Mesenchymal stem cell (in vitro differentiated cells and primary cell): ENCODE measurements at places on chromosomes 2 and 18.

GRCh38 chr2:38386377-38386776 is 9.3 kb upstream of the ATL2 start:
- DNase-seq = no peak

- no peak for DNase-seq
Observed at GRCh38 chr2:64655873-64656272, 2.2 kb upstream of the SERTAD2 start.

DNA sequence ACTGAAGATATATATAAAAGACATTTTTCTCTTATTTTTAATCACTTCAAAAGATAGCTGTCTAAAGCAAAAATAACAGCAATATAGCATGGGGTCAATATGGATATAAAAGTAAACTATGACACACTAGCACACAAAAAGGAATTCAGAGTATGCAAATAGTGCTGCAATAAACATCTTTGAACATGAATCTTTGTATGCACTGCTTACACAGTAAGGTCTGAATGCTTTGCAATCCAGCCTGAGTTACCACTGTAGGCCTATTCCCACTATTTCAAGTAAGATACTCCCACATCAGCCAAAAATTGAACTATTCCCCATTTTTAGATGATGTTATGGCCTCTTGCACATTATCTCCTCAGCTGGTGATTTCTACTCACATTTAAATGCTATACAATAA is 27.4 kb upstream of the ERCC3 start:
- peak; percentile 29 for DNase-seq

- DNase-seq = no peak
Observed at GRCh38 chr2:38731090-38731489, 20.1 kb downstream of the SRSF7 start.

DNA sequence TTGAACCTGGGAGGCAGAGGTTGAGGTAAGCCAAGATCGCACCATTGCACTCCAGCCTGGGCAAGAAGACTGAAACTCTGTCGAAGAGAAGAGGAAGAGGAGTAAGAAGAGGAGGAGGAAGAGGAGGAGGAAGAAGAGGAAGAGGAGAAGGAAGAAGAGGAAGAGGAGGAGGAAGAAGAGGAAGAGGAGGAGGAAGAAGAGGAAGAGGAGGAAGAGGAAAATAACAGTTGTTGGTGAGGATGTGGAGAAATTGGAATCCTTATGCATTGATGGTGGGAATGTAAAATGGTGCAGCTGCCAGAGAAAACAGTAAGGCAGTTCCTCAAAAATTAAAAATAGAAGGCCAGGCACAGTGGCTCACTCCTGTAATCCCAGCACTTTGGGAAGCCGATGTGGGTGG is 8.5 kb upstream of the NCL start:
- DNase-seq = no peak

GRCh38 chr2:234905547-234906265 is 46.1 kb upstream of the SH3BP4 start:
- no peak for DNase-seq

GRCh38 chr2:152054593-152054992 is 44.3 kb downstream of the CACNB4 start:
- peak; percentile 69 for DNase-seq

- no peak for DNase-seq
Observed at GRCh38 chr2:58304843-58305242, 63.7 kb upstream of the FANCL start.

- no peak for DNase-seq
Observed at GRCh38 chr18:8788503-8789429, 83.4 kb downstream of the MTCL1 start.

GRCh38 chr2:134402410-134402809 is 148.5 kb downstream of the MGAT5 start:
- DNase-seq = peak; percentile 46

DNA sequence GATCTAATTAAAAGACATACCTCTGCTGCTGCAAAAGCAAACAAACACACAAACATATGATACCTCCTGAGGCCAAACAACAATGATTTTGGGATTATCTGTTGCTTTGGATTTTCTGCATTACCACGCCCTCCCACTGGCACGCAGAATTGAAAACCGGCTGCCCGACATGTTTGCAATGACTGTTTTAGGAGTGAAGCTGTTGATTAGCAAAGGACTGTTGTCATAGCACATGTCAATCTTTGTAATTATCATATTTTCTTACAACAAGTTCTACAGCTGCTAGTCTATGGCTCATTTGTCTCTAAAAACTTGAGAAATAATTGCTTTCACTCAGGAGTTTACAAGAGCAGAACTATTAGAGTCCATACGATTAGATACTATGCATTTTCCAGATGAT is 94.4 kb upstream of the MEIS1 start:
- no peak for DNase-seq

- DNase-seq = no peak
Observed at GRCh38 chr2:144995482-144995881, 475.6 kb upstream of the ZEB2 start.

GRCh38 chr18:10015288-10015701 is 101.5 kb downstream of the VAPA start:
- peak; percentile 77 for DNase-seq

DNA sequence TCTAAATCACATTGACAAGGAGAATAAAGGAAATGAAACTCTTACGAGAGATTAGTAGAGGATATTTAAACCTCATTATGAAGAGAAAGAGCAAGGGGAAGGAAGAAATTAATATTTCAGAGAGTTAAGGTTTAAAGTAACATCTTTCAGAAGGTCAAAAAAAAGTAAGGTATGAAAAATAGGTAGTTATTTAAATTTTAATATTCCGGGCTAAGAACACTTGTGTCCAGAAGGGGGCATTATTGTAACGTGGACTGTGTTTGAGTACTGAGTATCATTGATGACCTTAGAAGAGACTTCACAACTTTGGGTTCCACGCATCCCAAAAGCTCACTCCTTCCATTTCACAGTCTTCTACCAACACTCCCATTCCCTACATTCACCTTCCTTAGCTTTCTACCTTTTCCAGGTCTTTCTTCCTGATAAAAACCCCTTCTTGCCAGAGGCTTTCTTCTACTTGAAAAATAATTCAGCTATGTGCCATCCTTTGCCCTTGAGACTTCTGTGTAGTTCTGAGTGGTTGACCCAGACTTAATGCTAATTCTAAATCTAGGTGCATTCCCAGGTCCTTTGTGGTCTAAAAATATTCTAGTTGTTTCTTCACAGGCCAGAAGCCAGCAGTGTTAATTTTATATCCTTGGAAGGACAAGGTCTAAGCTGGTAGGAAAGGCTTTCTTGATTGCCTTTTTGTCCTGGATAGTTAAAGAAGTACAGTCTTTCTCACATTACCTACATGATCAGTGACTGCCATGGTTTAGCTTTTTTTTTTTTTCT is 16.5 kb downstream of the DYNC1I2 start:
- DNase-seq = peak; percentile 46

DNA sequence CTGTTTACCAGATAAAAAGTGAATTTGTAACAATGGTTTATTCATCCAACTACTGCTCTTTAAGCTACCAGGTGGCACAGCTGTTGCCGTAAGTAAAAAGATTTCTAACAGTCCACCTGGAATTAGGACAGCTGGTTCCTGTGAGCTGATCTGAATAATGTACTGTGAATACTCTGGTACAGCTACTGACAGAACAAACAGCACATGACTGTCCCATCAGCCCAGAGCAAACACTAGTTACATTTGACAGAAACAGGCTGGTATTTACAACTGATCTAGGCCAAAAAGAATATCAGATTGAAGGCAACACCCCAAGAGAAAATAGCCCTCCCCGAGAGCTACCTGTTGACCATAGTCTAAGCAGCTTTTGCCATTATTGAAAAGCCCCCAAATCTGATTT is 840.4 kb downstream of the CPS1 start:
- no peak for DNase-seq

DNA sequence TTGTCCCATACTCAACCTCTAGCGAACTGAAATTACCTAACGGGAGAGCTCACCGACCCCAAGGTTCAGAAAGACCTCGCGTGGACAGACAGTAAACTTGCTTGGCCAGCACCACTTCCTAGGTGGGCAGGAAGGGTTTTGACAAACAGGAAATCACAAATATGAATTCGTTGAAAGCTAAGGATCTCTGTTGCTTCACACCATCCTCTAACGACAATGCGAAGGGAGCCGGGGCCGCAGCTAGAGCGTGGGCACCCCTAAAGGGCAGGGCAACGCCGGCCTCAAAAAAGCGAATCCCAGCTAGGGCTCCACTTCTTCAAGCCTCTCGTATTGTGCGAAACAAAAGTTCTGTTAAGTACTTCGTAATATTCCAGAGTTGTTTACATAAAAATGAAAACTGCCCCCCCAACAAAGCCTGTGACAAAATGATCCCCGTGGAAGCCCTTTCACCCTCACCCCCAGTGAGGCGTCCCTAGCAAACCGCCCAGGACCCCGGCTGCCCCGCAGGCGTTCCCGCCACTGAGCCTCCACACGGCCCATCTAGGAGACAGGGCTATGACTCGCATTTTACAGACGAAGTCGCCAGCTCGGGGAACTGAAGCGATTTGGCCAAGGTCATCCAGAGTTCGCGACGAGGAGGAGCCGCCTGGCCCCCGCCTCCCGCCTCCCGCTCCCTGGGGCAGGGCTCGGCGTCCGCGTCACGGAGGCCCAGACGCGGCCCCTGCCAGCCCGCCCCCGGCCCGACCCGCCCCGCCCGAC is 548 bp downstream of the KANSL3 start:
- peak; percentile 91 for DNase-seq

DNA sequence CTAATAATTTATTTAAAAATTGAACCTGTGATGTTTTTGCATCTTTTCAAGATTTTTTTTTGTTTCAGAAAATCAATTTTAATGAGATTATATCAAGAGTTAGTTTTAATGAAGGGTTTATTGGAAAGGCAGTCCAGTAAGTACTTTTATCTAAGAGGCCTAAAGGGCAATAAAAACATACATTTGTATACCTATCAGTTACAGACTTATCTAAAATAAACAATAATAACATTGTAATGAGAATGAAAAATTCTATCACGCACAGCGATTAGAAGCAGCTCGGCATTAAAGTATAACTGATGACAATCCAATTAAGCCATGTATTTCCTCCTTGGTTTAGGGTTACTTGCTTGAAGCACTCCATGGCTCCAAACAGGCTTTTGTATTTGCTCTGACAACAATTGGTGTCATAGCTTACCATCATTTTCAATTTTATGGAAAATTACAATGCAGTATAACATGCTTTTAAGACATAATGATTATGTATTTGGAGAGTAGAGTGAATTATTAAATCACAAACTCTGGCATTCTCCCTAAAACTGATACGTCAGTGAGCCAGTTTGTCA is 629.4 kb downstream of the TSN start:
- no peak for DNase-seq

- DNase-seq = no peak
Observed at GRCh38 chr2:112805542-112805941, 21.2 kb upstream of the IL1A start.
